ENCODE measurements at places on chromosomes 2 and 18. TPM values are rescaled to one million over a fixed set of nuclear protein-coding genes. Genes with fewer than 3 reads are reported as not detected.

Gene KRTCAP3
- 0.39 TPM for total RNA-seq

Gene SPATS2L
- total RNA-seq = 125 TPM

Gene CDH19
- 1.2 TPM for total RNA-seq

Gene SERPINB2
- 0.07 TPM for total RNA-seq

Gene MC5R
- total RNA-seq = not detected

Gene HES6
- 13.8 TPM for total RNA-seq

Gene FOXD4L1
- 0.24 TPM for total RNA-seq

Gene C1QL2
- total RNA-seq = 0.29 TPM

Gene EPAS1
- 125 TPM for total RNA-seq

Gene PRKAG3
- not detected for total RNA-seq

Gene DARS1
- 50.5 TPM for total RNA-seq

Gene REG1B
- total RNA-seq = not detected

Gene NRP2
- 91.7 TPM for total RNA-seq

Gene RBM44
- total RNA-seq = 0.23 TPM

Gene TMEM18
- 45.5 TPM for total RNA-seq

Gene SPR
- total RNA-seq = 144 TPM

Gene RNF125
- total RNA-seq = 0.35 TPM

Gene SPTBN1
- total RNA-seq = 148 TPM

Gene CFAP65
- 0.21 TPM for total RNA-seq

Gene FASTKD2
- total RNA-seq = 37.1 TPM

Gene B3GNT7
- 3.0 TPM for total RNA-seq

Gene REG3G
- not detected for total RNA-seq

Gene TRIB2
- total RNA-seq = 0.49 TPM

Gene DSG4
- total RNA-seq = not detected

Gene HOXD10
- total RNA-seq = 5.3 TPM

Gene RFX8
- not detected for total RNA-seq

Gene DES
- total RNA-seq = 0.29 TPM

Gene EVX2
- not detected for total RNA-seq

Gene MEP1B
- total RNA-seq = 0.05 TPM

Gene DLGAP1
- total RNA-seq = not detected

Gene CD8A
- total RNA-seq = 0.34 TPM

Gene CNTNAP5
- not detected for total RNA-seq

Gene ABCB11
- 0.03 TPM for total RNA-seq

Gene NTSR2
- not detected for total RNA-seq

Gene IL36G
- not detected for total RNA-seq

Gene C2orf80
- total RNA-seq = not detected

Gene AGXT
- not detected for total RNA-seq

Gene SNRNP27
- total RNA-seq = 52.2 TPM

Gene NPHP1
- total RNA-seq = 9.2 TPM

Gene TACR1
- total RNA-seq = 0.23 TPM
